Esophagus muscularis mucosa (tissue), 4 donors: ENCODE measurements at places on chromosomes 5 and 9.

DNA sequence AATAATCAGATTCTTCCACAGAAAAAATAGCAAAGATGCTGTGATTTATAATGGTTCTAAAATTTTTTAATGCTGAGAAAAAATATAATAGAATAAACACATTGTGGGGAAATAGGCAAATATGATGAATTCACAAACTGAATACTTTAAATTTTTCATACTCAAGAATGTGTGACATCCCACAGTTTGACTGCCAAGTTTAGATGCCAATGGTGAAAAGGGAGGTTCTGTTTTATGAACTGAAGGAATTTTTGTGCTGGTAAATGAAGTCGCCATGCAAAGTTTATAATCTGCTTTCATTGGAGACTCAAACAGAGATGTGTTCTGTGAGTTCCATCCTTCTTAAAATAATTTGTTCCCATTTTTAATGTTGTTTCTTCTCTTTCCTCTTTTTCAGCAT is 367.5 kb upstream of the ADAMTS16 start:
- no peak for DNase-seq

DNA sequence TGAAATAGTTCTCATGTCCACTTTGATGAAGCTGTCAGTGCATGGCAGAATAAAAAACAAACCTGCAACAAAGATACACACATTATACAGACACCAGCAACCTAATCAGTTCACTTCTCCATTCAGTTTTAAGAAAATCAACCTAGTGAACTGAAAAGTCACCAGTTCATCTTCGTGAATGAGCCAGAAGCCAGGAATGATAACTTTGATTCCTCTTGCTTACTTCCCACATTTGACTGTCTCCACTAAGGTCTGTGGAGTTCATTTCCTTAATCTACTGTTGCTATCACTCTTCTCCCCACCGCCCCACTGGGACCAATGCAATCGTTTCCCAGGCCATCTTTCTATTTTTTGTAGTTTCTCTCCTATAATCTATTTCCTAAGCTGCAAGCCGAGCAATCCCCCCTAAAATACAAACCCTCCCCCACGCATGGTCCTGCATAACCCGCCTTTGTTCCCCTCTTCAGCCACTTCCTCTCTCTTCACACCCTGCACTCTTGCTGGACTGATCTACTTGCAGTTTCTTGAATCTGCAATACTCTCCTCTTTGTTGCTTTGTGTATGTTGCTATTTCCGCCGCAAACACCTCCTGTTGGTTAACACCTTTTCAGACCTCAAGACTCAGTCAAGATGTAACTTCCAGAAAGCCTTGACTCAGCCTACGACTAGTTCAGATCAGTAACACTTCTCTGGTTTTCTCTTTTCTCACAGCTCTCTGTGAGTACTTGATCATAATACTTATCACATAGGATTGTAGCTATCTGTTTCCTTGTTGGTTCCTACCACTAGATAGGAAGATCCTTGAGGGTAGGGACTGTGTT is 16.6 kb downstream of the STOM start:
- DNase-seq: no peak

DNA sequence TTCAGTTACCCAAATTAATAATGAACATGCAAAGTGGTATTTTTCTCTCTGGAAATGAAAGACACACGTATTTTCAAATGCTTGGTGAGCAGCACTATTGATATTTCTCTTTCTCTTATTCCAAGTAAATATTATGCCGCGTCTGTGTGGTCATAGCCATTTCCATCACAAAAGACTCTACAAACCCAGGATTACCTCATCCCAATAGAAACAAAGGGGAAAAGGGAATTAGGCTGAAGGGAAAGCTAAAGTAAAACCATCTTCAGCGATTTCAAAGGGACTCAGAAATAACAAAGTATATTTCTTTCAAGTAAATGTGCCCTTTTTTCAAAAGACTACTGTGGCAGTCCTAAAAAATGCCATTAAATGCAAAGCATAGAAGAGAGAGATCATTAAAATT is 62.0 kb upstream of the FST start:
- no peak for DNase-seq

DNA sequence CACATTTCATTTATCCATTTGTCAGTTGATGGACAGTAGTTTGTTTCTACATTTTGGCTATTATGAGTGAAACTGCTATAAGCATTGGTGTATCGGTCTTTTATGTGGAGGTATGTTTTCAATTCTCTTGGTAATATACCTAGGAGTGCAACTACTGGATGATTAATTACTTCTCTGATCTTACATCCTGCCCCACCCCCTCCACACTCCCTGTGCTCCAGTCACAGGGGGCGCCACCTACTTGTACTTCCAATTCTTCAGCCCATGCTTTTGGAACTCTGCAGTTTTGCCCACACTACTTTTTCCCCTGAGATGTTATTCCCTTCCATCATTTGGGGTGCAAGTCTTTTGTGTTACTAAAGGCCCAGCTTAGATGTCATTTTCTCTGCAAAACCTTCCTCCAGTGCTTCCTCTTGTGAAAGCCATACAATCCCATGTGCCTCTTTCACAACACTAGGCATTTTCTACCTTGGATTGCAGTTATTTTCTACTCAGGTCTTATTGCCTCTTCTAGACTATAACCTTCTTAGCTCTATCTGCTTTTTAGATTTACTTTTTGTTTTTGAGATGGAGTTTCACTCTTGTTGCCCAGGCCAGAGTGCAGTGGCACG is 42.1 kb downstream of the SEC61B start:
- peak; percentile 55 for DNase-seq

GRCh38 chr5:51895834-51896233 is 512.6 kb downstream of the ISL1 start:
- no peak for DNase-seq

GRCh38 chr5:419970-420369 is 23.0 kb upstream of the EXOC3 start:
- no peak for DNase-seq

- no peak for DNase-seq
Observed at GRCh38 chr9:80077059-80077458, 505.3 kb downstream of the TLE4 start.

DNA sequence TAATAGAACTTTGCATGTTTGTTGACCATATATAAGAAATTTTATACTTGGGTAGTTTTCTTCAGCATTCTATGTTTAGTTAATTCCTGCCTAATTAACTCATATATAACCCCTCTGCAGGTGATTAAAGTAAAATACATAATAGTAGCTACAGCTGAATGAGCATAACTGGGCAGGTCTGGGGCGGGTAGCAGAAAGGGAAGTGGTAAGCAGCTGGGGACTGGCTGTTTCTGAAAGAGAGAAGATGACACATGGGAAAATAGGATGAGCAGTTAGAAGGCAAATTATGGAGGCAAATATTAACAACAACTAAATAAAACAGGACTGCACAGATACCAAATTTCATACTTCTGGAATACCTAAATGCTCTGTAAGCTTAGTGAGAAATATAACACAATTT is 128.1 kb downstream of the CPLANE1 start:
- no peak for DNase-seq

DNA sequence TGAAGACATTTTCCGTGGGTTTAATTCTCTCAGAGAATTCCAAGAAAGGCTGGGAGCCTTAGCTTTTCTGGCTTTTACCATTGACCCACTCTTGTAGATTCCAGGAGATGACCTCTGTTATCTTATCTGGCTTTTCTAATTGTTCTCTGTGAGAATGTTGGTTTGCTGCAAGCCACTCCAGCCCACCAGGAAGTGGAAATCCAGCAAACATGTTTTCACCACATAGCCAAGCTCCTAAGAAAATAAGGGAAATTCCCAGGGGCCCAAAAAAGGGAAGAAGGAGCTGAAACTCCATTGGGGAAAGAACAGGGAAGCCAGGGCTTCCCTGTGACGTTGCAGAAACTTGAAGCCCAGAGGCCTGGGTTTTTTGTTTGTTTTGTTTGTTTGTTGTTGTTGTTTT is 19.7 kb downstream of the GPR107 start:
- no peak for DNase-seq

GRCh38 chr5:119313658-119314605 is 41.9 kb upstream of the TNFAIP8 start:
- no peak for DNase-seq

DNA sequence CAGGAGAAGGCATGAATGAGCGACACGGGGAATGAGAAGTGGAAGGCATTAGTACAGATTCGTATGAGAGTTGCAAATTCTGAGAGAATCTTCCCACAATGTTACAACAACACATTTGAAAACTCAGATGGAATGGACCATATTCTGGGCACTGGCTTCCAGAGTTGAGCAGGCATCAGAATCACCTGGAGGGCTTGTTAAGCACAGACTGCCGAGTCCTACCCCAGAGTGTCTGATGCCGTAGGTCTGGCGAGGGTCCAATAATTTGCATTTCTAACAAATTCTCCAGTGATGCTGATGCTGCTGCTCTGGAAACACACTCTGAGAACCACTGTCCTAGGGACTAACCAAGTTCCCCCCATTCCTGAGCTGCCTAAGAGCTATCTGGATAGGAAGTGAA is 2.9 kb upstream of the TLX3 start:
- DNase-seq: no peak

GRCh38 chr9:133735415-133735775 is 2.8 kb downstream of the SARDH start:
- no peak for DNase-seq

- no peak for DNase-seq
Observed at GRCh38 chr5:149324641-149325040, 20.7 kb upstream of the GRPEL2 start.

DNA sequence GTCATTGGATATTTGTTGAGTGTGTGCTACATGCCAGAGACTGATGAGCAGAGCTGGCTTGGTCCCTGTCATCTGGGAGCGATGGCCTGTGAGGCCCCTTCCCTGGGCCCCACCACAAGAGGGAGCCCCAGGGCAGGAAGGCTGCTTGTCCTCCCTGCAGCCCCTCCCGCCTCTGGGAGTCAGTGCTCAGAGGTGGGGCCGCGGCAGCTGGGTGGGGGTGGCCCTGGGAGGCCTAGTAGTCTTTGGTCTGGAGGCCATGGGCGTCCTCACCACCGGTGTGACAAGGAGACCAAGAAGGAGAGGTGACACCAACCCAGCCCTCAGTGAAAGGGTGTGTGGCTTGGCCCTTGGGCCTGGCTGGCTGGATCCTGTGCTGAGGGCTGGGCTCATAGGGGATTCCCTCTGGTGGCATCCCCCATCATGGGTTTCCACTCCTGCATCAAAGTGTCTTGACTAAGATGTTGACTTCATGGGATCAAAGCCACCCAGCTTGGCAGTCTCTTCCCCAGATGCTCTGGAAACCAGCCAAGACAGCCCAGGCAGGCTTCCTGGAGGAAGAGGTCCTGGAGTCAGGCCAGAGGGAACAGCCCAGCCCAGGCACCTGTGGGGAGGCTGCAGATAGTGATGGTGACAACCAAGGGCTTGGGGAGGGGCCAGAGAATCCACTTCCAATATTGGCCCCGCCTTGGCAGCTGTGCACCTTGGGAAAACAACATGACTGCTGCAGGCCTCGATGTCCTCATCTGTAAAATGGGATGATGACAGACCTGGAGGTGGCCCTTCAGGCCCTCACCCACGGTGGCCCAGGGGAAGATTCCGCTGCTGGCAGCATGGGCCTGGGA is 166.7 kb downstream of the GAPVD1 start:
- DNase-seq: no peak

- DNase-seq: no peak
Observed at GRCh38 chr5:17269201-17269600, 51.8 kb downstream of the BASP1 start.

- DNase-seq: no peak
Observed at GRCh38 chr5:36079200-36079781, 12.6 kb upstream of the UGT3A2 start.

GRCh38 chr5:149747833-149748366 is 17.8 kb downstream of the PPARGC1B start:
- DNase-seq: no peak

- no peak for DNase-seq
Observed at GRCh38 chr5:2123874-2124273, 241.1 kb upstream of the IRX4 start.

GRCh38 chr5:17218353-17219005 is 1.0 kb downstream of the BASP1 start:
- no peak for DNase-seq

DNA sequence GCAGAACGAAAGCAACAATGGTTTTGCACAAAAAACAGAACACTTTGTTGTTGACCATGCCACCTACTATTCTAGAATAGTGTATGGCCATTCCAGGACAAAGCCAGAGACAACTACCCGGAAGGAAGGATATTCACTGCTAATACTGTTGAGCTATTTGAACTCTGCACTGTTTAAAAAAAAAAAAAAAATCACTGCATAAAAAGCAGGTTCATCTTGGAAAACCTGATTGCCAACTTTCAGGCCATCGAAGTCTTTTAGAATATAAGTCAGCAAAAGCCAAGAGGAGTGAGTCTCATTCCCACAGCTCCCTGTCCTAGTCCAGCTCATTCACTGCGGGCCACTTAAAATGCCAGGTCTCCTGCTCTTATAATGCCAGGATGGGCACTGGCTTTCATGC is 4.0 kb downstream of the ENC1 start:
- no peak for DNase-seq

DNA sequence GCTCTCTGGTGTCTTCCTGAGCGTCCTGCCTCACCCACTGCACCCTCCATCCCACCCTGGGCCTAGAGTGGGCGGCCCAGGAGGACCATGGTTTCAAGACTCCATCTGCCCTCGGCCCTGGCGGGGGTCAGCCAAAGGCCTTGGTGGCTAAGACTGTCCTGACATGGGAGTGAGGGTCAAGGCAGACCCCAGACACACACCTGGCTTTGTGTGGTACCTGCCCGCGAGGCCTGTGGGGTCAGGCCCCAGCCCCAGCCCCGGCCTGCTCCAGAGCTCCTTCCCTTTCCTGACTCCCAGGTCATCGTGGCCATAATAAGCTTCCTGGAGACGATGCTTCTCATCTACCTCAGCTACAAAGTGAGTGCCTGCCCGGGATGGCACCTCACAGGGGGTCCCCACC is 54.6 kb downstream of the KCNT1 start:
- DNase-seq: no peak

DNA sequence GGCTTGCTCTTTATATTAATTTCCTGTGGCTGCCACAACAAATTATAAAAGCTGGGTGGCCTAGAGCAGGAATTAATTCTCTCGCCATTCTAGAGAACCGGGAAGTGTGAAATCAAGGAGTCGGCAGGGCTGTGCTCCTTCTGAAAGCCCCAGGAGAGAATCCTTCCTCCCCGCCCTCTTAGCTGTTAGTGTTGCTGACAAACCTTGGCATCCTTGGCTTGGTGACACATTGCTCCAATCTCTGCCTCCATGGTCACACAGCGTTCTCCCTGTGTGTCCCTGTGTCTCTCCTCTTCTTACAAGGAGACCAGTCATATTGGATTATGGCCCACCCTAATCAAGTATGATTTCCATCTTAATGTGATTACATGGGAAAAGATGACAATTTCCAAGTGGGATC is 55.9 kb upstream of the NEURL1B start:
- no peak for DNase-seq

DNA sequence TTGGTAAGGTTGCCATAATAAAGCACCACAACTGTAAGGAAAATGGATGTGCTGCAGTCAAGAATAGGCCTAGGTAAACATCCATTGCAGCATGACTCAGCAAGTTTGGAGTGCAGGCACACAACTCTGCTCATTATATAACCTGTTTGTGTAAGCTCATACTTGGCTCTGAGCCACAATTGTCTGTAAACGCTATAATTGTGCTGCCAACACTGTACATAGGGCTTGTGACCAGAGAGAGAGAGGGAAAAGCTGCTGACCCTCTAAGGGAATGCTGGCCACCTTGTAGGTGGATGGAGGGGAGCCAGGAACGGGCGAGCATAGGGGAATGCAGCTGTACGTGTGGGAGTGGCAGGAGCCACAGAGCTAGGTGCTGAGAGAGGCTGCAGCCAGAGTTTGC is 2186.5 kb upstream of the ACO1 start:
- DNase-seq: no peak
